GDM1 (cell line): ENCODE measurements at places on chromosomes 1 and 21.
A peak's percentile ranks its signal among the peaks of the same experiment; 100 is the strongest.

DNA sequence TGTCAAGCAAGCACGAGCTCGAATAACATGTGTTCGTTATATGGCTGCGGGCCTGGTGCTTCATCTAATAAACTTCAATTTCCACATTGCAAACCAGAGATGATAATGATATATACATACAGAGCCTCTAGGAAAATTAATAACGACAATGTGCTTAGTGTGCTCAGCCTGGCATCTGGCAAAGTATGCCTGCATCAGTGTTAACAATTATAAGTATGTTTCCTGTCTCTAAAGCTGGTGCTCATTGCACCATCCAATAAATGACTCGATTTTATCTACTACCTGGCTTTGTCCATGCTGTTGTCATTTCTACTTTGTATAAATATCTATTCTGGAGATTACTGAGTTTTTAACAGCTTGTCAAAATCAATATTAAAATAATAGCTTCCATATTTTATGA, 1402.6 kb downstream of the MRPL39 start:
- no peak for DNase-seq

DNA sequence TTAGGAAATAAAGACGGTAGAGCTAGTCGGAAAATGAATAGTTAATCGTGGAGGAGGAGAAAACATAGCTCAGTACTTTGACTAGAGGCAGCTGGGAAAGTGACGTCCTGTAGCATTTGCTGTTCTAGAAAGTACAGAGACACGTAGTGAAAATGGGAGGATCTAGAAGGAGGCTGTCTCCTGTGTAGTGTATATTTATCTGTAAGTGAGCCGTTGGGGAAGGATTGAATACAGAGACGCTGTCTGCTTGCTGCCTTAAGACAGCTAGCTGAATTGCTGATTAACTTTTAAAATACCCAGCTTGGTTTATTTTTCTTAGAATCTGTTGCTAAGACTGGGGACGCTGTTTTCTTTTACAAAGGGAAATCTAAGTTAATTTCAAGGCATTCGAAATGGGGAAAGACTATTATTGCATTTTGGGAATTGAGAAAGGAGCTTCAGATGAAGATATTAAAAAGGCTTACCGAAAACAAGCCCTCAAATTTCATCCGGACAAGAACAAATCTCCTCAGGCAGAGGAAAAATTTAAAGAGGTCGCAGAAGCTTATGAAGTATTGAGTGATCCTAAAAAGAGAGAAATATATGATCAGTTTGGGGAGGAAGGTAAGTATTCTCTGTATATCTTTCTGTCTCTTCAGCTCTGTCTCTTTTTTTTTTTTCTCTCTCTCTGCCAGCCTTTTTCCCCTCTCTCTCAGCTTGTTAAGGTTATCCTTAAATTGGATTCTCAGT, at the start of gene DNAJB4:
Gene DNAJB4, plus strand, starts transcription at position 221 of the 729 bp plus-strand sequence. Its CDS starts 172 bp downstream, at position 393.
- peak; percentile 89 for DNase-seq

DNA sequence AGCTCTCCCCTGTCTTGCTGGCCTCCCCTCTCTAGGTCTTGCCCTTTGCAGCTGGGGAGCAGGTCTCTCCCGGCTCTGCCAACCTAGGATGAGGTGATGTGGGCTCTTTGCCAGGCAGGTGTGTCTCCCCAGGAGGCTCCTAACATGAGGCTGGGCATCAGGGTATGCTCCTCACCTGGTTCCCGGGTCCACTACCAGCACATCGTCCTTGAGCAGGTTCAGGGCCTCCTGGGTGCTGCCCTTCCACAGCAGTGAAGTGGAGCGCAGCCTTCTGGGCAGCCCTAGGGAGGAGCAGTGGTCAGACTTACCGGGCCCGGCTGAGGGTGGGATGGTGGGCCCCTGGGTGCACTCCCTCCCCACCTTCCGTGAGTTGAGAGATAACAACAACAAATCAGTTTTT, 17.5 kb downstream of the LACTBL1 start:
- no peak for DNase-seq

- DNase-seq, result no peak
Measured at GRCh38 chr1:86508583-86508969, 38.3 kb upstream of the CLCA4 start.

GRCh38 chr1:156708218-156708661, 2.9 kb upstream of the CRABP2 start:
- DNase-seq, result no peak

DNA sequence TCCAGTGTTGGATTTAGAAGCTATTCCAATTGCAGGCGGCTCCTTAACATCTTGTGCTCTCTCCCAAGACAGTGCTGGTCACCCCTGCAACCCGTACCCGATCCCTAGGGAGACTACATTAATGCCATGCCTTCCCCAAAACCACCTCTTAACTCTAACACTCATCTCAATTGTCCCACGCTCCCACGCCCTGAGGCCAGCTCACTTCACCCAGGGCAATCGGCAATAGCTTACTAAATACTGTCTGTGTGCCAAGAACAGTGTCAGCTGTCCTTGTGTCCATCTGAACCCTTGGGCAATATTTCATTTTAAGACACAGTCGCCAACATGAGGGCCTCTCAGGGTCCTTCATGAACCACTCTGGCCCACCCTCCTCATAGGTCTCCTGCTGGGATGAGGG, 13.9 kb downstream of the C1orf198 start:
- no peak for DNase-seq

DNA sequence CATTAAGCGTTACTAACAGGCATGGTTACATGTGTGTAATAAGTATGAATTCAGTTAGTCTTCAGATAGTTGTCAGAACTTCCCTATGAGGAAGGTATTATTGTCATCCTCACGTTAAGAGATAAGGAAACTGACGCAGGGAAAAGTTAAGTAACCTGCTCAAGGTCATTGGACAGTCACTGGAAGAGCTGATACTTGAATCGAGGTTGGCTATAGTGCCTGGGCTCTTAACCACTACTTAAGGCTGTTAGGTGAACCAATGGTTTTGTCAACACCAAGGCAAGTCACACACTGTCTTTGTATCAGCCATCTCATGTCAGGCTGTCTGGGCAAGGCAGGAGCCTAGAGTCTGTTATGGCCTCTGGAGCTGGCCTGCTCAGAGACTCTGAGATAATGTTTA, 16.2 kb downstream of the MFSD2A start:
- DNase-seq, result no peak

- no peak for DNase-seq
Measured at GRCh38 chr1:237972186-237972585, 81.5 kb upstream of the ZP4 start.

GRCh38 chr21:46092026-46092764, 5.7 kb upstream of the COL6A2 start:
- DNase-seq, result no peak

- DNase-seq, result no peak
Measured at GRCh38 chr1:44650159-44650831, 24.0 kb downstream of the TMEM53 start.

GRCh38 chr1:236800623-236801022, 5.5 kb downstream of the MTR start:
- no peak for DNase-seq

- DNase-seq, result no peak
Measured at GRCh38 chr1:116189481-116189880, 78.3 kb downstream of the MAB21L3 start.

GRCh38 chr1:118767971-118768370, 220.2 kb downstream of the TBX15 start:
- DNase-seq, result no peak

DNA sequence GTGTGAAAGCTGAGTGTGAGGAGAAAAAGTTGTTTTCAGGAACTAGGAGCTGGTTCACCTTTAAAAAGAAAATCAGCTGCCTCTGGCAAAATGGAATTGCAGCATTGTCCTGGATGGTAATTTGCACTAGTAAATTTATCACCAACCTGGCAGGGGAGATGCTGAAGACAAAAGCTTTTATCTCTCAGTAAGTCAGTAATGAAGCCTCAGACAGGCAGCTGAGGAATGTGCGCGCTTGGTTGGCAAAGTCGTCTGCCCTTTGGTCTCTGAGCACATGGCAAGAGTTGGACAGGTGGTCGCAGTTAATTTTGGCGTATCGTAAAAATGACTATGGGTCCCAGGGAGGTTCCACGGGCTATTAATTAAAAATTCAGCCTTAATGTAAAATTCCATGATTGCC, 131.9 kb downstream of the BACH1 start:
- no peak for DNase-seq

DNA sequence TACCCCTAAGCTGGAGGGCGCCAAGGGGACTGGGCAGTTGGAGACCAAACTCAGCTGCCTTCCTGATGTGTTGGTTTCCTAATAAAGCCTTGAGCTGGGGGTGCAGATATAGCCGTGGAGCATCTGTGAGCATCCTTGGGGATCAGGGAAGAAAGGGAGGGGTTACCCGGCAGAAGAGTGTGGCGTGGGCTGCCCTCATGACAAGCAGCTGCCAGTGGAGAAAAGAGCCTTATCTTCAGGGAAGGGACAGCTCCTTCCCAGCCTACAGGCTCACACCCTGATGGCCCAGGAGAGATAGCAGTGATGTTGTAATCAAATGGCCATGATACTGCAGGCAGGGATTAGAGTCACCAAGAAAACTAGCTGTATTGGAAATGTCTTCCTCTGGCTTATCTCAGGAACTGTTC, 10.8 kb upstream of the NFASC start:
- no peak for DNase-seq

DNA sequence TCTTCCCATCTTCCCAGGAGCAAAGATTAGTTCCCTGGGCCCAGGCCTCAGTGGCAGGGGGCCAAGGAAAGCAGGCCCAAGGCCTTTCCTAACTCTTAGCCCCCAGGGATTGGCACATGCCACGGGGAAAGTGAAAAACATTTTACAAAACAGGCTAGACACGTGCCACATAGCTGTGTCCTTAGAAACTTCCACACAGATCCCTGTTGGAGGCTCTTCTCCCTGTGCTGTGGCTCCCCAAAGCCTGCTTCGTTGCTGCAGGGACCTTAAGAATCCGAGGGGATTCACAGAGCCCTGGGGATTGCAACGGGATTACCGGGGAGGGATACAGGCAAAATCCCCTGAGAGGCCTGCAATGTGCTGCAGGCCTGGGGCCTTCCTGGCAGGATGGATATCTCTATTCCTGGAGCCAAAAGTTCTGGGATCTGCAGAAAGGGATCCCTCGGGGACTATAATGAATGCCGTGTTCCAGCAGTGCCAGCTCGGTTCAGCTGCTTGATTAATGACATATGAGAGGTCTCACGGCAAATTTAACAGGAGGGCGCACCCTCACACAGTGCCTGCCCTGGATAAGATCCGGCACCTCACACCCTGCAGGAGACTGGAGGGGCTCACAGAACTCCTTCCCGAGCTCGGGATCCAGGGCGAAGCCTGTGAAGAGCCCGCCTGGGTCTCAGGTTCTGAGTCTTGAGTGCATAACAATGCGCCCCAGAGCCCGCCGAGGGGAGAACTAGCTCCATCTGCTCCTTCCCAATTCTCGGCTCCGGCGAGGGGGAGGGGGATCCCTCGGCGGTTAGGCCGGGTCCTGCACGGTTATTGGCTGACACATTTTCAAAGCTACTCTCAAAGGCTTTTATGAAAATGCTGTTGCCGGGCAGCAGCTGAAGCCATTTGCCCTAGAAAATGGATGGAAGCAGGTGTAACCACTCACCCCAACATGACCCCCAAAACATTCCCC, 15.3 kb upstream of the RGS8 start:
- no peak for DNase-seq

DNA sequence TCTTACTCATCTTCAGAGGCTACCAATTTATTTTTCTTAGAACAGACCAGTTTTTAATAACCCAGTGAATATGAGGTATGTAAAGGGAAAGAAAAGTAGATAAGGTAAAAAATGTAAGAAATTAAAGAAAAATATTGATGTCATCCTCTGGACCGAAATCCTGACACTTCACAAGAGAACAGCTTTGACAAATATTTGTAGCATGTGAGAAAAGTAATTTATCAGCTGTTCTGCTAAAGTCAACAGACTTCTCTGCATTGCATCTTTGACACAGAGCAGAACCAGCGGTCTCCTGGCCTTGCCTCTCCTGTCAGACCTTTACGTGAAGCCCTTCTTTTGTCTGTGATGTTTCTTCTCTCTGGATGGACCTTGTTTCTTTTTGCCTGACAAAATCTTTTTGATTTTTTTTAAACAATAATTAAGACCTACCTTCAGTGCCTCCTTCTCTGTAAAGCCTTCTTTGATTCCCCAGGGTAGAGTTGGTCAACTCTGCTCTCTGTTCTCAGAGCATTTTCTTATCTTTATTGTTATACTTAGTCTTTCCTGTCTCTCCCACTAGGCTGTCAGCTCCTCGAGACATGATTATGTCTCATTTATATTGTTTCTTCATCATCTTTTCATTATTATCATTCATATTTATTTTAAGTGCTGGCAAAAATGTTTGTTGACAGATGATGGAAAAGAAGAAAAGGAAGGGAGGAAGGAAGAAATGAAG, 35.4 kb downstream of the RGS4 start:
- DNase-seq, result no peak

GRCh38 chr21:33171616-33172169, 58.0 kb upstream of the IFNAR2 start:
- DNase-seq, result no peak

DNA sequence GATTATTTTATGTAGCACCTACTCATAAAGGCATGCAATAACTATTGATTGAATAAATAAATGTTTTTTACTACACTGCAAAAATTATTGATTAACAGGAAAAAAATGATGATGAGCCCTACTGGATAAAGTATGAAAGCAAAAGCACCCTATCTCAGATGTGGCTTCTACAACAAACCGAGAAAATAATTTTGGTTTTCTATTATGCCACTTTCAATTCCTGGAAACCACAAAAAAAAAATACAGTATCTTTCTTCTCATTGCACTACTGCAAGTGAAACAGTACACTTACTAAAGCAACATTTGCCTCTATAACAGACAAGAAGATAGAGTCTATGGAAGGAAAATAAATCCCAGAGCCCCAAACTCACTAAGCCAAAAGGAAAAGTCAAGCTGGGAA, 1882.4 kb downstream of the NCAM2 start:
- DNase-seq, result no peak

GRCh38 chr21:27021801-27022200, 54.9 kb upstream of the ADAMTS5 start:
- no peak for DNase-seq

DNA sequence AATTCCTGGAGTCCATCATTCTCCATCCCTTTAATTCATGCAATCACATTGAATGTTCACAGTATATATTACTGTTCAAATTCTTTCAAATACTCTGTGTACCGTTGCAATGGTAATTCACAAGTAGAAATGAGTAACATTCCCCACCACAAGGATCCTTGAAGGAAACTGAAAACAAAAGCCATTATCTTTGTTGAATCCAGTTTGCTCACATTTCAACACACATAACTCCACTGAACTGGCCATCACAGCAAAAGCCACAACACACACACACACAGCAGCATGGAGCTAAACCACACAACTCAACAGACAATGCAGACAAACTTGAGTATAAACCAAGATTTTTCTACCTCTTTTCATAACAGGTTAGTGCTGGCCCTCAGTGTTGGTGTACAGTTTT, 188.3 kb upstream of the GREM2 start:
- no peak for DNase-seq

GRCh38 chr1:9280015-9280860, 12.5 kb upstream of the SPSB1 start:
- DNase-seq, result no peak

GRCh38 chr1:238226810-238227209, 336.1 kb upstream of the ZP4 start:
- no peak for DNase-seq
